Nucleus accumbens (tissue), 56 donors: ENCODE measurements at places on chromosomes 1 and 21.

- DNase-seq, result no peak
Observed at GRCh38 chr1:93495911-93496310, 48.0 kb downstream of the FNBP1L start.

DNA sequence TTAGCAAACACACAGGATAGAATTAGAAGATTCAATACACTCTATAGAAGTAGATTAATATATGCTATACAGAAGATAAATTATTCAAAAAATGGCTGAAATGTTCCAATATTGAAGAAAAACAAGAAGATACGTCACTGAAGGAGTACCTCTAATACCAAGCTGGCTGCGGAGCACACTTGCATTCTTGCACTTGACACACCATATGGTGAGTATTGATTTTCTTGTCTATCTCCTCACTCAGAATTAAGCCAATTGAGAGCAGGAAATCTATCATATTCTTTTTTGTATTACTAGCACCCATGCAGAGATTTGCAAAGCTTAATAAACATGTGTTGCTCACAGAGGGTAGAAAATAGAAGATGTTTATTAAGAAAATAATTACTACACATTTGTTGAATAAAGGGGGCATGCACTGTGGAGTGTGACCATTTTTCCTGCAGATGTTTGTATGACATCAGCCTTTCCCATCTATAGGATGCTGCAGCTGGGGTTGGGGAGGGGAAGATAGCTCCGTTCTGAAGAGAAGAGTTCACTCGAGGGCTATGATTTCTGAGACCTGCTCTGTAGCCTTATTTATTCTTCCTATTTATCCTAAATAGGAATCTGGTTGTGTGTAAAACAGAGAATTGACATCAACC is 318.1 kb downstream of the HHIPL2 start:
- DNase-seq, result no peak

DNA sequence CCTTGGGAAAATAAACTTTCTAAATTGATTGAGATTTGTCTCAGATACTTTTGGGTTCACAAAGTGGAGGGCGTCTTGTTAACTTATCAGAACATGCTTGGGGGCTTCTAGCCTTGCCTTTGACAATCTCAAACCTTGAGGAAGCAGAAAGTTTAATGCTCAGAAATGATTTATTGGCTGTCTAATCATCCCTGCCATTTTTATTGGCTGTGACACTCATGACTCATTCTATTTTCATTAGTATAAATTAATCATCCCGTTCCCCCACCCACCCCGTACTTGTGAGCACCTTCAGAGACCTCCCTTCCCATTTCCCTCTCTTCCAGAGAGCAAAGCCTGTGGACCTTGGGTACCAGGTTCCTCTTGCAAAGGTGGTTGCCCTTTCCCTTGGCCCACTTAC is 87.1 kb downstream of the FGGY start:
- DNase-seq, result no peak

- DNase-seq, result no peak
Observed at GRCh38 chr1:56501426-56501825, 77.9 kb downstream of the PLPP3 start.

GRCh38 chr1:87878873-87879272 is 550.2 kb downstream of the LMO4 start:
- DNase-seq, result no peak

DNA sequence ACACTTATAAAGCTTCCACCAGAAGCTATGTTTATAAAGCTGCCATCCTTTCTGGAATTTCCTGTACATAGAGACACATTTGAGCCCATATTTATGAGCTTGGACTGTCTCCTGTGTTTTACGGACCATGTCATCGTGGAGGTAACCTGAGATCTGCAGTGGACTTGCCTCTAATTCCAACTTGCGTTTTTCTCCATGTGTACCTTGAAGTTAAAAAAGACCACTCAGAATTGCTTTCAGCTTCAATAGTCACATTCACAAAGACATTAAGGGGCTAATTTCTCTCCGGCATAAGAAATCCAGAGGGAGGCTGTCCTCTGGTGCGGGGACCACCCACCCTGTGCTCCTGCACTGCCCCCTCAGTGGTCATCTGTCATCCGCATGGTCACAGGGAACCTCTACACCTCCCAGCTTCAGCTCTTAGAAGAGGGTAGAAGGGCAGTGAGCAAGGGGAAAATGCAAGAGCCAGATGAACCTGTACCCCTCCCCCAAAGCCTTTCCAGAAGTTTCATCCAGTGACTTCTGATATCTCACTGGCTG is 521.4 kb upstream of the CAMK1G start:
- DNase-seq, result no peak

- no peak for DNase-seq
Observed at GRCh38 chr1:61120246-61120840, 38.0 kb downstream of the NFIA start.

DNA sequence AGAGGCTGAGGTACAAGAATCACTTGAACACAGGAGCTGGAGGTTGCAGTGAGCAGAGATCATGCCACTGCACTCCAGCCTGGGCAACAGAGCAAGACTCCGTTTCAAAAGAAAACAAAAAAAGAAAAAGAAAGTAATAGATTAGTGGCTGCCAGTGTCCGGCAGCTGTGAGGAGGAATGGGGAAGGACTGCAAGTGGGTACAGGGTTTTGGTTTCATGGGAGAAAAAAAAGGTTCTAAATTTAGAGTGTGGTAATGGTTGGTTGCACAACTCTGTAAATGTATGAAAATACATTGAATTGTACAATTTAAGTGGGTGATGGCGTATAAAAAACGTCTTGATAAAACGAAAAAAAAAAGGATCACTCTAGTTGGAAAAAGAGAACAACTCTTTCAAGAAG is 6.7 kb downstream of the TAF1A start:
- DNase-seq, result no peak

DNA sequence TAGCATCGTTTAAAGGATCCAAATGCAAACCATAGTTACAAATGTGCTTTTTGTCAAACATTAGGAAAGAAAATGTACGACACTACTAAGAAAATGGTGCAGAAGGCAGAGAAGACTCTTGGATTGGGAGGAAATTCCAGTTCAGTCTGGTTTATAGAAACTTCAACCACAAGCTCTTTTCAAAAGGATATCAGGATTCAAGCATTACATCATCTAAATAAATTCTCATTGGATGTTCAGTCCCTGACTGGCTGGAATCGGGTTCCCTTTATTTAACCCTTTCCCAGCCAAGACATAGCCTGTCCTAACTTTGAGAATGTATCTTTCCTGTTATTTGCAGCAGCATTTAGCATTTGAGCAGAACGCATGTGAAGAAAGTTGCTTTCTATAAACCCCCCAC is 184.6 kb downstream of the LMO4 start:
- DNase-seq, result no peak

DNA sequence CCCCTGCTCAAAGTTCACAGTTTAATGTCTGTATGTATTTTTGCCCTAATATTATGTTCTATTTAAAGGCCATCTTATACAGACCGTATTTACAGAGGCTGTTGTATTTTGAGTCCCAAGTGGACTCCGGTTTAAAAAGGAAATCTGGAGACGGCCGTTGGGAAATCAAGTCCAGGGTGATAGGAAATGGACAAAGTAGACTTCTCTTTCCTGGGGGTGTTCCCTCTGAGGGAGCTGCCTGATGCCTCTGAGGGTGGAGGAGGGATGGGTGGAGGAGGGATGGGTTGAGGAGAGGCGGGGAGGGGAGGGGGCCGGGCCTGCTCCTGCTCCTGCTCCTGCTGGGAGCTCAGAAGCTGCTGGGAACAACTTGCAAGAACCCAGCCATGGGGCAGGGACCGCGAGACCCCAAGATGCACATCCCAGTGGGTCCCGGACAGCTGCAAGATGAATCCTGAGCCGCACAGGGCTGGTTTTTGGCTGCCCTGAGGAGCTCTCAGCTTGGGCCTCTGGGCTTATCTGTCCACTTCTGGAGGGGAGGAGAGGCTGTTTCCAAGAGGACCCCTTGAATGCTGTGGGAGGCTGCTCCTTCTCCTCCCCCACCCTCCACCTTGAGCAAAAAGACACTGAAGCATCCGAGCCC is 12.0 kb upstream of the ACTL8 start:
- DNase-seq, result no peak

DNA sequence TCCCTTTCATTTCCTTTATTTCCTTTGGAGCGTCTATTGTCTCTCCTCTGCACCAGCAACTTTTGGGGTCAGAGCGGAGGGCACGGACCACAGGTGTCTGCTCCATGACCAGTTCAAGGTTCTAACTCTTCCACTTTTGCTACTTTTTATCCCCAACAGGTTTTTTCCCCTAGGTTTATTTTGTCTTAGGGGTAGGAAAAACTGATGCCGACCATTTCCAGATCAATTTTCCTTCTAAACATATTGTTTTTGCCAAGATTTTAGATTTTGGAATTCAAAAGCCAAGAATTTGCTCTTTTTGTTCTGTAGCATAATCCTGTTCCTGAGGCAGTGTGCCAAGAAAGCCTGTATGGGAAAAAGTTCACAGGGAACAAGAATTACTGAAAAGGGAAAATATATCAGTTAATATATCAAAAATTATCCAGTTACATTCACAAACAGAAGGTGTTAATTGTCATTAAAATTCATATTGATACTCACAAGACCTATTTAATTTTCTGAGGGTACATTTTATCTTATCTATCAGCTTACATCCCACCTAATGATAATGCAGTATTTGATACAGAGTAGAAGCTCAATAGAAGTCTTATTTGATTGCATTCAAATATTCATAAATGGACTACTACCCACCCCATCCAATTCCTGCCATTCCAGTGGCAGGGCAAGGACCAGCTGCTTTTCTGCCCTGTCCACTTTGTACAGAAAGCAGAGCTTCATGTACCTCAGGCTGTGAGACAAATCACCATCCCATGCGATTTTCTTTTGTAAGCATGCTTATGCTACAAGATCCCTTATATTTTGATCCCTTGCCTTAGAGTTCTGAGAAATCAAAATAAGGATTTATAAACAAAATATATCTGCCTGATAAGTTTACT is 31.2 kb downstream of the TSEN15 start:
- no peak for DNase-seq

DNA sequence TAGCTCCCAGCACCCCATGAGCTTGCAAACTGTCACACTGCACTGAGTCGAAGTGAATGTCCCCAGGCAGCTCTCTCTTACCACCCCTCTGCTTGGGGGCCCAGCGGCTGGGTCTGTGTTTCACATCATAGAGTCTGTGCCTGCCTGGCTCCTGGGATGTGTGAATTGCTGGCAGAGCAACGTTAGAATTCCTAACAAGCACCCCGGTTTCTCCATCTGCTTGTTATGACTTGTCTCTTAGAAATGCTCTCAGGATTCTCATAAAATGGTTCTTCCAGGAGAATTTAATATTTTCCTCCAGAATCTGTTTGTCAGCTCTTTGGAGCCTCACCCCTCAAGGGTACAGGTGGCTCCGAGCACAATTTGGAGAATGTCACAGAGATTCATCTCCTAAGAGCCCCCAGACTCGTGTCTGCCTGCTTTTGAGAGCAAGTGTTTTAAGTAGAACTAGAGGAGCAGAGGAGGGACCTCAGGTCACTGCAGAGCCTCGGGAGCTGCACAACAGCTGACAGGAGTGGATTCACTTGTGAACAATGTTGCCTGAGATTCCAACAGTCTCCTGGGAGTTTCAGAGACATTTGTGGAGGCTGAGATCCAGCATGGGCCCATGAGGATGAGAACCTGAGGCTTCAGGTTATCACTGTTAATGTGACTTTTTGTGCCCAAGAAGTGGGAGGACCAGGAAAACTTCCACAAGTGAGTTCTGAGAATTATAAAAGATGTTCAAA is 131.5 kb downstream of the KCNJ6 start:
- DNase-seq, result no peak

DNA sequence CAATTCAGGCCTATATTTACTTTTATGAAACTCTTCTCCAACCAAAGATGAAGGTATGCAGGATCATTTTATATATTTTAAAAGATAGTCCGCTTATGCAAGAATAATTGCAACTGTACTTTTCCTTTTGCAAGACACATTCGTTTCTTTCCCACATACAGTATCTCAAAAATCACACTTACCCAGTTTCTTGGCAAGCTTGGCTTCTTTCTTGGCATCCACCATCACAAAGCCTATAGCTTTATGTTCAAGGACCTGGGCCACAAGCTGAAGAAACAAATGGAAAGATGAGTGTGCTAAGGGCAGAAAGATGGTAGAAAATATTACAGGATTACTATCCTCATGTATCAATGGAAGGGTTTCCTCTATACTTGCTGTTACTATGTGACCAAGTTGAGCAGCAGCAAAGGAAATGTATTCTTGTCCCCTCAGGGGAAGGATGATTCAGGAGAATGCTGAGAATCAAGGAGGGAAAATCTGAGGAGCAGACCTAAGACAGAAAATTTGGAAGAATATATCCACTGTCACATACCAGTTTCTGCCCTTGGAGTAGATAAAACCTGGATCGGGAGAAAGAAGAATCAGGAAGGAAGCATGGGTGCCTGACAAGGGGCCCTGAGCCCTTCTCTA is 23.8 kb downstream of the CASQ2 start:
- no peak for DNase-seq

DNA sequence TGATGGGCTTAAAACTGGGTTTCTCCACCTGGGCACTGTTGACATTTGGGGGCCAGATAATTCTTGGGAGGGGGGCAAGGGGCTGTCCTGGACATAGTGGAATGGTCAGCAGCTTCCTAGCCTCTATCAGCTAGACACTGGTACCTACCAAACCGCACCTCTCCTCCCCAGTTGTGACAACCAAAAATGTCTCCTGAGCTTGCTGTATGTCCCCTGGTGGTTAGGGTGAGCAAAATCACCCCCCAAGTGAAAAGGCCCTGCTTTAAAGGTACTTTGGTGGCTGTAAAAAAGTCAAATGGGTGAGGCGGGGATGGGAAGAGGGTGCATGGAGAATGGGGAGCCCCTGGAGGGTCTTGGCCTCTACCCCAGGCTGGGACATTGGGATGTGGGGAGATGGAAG is 182.0 kb downstream of the IGSF21 start:
- DNase-seq, result no peak

DNA sequence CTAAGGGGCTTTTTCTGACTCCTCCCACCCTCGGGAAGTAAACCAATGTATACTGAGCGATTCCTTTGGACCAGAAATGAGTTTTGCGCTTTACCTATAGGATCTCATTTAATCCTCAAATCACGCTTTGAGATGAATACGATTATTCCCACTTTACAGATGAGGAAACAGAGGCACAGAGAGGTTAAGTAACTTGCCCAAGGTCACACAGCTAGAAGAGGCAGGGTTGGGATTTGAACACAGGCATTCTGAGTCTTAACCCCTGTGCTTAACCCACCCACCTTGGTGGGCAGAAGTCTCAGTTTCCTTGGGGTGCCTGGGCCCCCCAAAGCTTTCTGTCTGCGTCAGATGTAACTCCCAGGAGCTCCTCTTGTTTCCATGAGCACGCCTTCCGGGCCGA is 85.8 kb upstream of the ACTL8 start:
- no peak for DNase-seq

- no peak for DNase-seq
Observed at GRCh38 chr1:16450863-16451481, 10.4 kb downstream of the NECAP2 start.
